ENCODE measurements at places on chromosomes 1 and 21. TPM values are rescaled to one million over a fixed set of nuclear protein-coding genes. Genes with fewer than 3 reads are reported as not detected.

Gene SLC2A5
- 0.87 TPM for total RNA-seq

Gene TLR5
- total RNA-seq, result 0.39 TPM

Gene FMO3
- not detected for total RNA-seq

Gene PDC
- not detected for total RNA-seq

Gene ADAM30
- total RNA-seq, result not detected

Gene EPS15
- total RNA-seq, result 55.0 TPM

Gene S100A10
- total RNA-seq, result 455 TPM

Gene C1orf52
- 9.8 TPM for total RNA-seq

Gene AKIRIN1
- 36.5 TPM for total RNA-seq

Gene KIF2C
- total RNA-seq, result 11.2 TPM

Gene ASTN1
- total RNA-seq, result 0.39 TPM
